Eye (tissue), 1 donor: ENCODE measurements at places on chromosomes 4 and X.

DNA sequence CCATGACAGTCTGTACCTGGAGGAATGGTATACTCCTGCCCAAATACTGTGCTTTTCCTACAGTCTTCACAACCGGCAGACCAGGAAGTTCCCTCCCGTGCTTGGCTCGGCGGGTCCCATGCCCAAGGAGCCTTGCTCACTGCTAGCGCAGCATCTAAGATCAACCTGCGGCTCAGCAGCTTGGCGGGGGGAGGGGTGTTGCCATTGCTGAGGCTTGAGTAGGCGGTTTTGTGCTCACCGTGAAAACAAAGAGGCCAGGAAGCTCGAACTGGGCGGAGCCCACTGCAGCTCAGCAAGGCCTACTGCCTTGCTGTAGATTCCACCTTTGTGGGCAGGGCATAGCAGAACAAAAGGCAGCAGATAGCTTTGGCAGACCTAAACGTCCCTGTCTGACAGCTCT, 152.7 kb downstream of the TEX11 start:
- no peak for DNase-seq

DNA sequence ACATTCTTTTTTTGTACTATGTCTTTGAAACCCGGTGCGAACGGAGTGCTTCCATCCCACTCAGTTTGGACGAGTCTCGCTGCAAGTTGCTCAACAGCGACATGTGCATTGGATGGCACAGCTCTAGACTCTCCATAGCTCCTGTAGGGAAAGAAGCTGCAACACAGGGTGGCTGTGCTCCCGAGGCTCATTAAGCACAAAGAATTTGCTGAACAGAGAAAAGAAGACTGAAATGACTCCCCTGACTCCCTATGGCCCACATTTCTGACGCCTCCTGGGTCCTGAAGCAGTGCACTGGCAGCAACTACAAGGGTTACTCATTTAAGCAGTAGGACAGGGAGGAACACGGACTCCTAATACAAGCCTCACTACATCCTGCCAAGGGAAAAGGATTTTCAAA, 127.4 kb downstream of the SH3RF1 start:
- no peak for DNase-seq

DNA sequence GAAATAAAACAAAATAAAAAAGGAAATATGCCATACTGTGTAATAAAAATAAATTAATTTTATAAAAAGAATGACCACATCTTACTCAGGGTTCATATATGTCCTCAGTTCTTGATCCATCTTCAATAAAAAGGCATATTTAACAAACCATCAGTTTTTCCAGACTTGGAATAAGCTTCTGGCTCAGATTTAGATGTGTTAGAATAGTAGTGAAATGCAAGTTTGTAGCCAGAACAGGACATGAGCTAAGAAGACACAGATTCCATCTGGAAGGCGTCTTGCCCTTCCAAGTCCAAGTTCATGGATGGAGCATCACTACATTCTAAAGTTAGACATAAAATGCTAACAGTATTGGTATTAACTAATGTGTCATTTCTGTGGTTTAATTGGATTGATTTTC, 10.3 kb upstream of the LSM6 start:
- no peak for DNase-seq

GRCh38 chrX:47576021-47576898, 6.0 kb upstream of the TIMP1 start:
- no peak for DNase-seq

GRCh38 chr4:152537881-152538280, 2.0 kb upstream of the FBXW7 start:
- no peak for DNase-seq

- DNase-seq: no peak
Measured at GRCh38 chr4:120520761-120521160, 401.8 kb downstream of the PRDM5 start.

- DNase-seq: no peak
Measured at GRCh38 chr4:155522201-155522600, 144.4 kb upstream of the GUCY1A1 start.

- DNase-seq: no peak
Measured at GRCh38 chr4:76569225-76569624, 134.2 kb downstream of the SHROOM3 start.

DNA sequence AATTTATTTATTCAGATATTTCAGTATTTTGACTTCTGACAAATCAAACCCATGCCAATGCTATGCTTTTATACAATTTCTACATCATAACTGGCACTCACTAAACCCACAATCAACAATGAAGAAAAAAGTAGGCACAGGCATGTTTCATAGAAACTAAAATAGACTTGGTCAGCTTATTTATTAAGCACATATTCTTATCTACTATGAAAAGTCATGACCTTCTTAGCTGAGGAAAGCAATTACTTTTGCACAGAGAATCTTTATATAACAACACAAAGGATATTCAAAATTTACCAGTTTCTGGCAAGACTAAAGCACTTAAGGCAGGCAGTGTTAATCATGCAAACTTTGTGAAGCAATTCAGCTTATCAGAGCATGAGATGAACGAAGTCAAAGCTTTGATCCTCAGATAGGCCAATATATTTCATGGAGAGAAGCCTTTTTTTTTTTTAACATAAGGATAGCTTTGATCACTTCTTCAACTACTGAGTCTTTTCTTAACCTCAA, 490.6 kb downstream of the INPP4B start:
- no peak for DNase-seq

- DNase-seq: no peak
Measured at GRCh38 chrX:129996120-129996519, 13.7 kb downstream of the BCORL1 start.

GRCh38 chr4:121551881-121552280, 144.9 kb downstream of the ANXA5 start:
- DNase-seq: no peak

- DNase-seq: no peak
Measured at GRCh38 chr4:186190581-186191199, 677 bp upstream of the CYP4V2 start.

DNA sequence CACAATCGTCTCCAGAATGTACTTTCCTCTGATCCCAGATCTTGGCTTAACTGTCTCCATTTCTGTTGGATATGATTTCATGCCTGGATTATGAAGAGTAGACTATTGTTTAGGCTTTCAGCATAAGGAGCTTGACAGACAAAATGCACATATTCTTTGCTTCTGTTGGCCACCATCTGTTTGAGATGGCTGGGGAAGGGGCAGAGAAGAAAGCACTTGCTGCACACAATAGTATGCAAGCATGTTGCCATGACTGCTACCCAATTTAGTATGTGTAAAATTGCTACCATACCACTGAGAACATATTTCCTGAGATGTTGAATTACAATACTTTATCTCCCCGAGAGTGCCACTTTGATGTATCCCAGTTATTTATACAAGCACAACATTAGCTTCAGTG, 127.9 kb upstream of the BMPR1B start:
- DNase-seq: peak; percentile 28

GRCh38 chrX:349702-350101, 31.1 kb upstream of the GTPBP6 start:
- DNase-seq: no peak

GRCh38 chr4:15562114-15562513, 92.4 kb downstream of the CC2D2A start:
- DNase-seq: no peak

- DNase-seq: no peak
Measured at GRCh38 chr4:186204686-186205085, 13.3 kb downstream of the CYP4V2 start.

DNA sequence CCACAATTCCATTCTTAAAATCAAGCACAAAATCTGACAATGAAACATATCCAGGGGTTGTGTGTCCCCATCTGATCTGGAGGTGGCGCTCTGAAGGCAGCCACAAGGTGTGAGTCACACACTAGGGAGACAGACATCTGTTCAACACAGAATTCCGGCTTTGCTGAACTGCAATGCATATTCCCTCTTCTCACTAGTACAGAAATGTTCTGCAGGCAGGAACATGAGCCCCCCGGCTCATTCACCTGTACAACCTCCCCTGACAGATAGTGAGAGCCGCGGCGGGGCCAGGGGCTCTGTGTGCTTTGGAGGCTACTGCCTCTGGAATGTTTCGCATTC, 41.9 kb downstream of the WDR1 start:
- DNase-seq: no peak

DNA sequence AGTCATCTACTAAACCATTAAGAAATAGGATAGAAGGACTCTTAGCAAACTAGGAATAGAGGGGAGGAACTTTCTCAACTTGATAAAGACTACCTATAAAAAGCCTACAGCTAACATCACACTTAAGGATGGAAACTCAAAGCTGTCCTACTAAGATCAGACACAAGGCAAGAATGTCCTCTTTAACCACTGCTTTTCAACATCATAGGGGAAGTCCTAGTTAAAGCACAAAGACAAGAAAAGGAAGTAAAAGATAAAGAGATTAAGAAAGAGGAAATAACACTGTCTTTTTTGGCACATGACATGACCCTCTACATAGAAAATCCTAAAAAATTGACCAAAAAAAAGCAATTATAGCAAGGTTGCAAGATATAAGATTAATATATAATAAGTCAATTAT, 136.6 kb downstream of the FBXW7 start:
- no peak for DNase-seq

- DNase-seq: peak; percentile 12
Measured at GRCh38 chrX:155874571-155875244, 6.4 kb upstream of the VAMP7 start.

- no peak for DNase-seq
Measured at GRCh38 chr4:143701365-143701764, 890 bp upstream of the FREM3 start.

- DNase-seq: no peak
Measured at GRCh38 chr4:60611762-60612496, 588.2 kb upstream of the ADGRL3 start.
